Caco-2 (cell line): ENCODE measurements at places on chromosomes 5 and 9. TPM values are rescaled to one million over a fixed set of nuclear protein-coding genes. Genes with fewer than 3 reads are reported as not detected.

The RECK gene
- 1.1 and 1.8 TPM in 2 replicates for total RNA-seq

DNA sequence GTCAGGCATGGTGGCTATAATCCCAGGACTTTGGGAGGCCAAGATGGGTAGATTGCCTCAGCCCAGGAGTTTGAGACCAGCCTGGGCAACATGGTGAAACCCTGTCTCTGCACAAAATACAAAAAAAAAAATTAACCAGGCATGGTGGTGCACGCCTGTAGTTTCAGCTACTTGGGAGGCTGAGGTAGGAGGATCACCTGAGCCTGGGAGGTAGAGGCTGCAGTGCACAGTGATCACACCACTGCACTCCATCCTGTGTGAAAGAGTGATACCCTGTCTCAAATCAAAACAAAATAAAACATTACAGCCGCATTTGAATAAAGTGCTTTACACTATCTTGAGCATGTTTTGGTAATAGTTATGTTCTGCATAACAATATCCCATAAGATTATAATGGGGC is 74.0 kb downstream of the IQGAP2 start:
- H3K4me3 ChIP-seq, result no peak overlapping the region
- no peak for DNase-seq
- H3K27me3 ChIP-seq, result no peaks in the 10 kb centered on the region
- no peak overlapping the region for H3K27ac ChIP-seq
- peaks cover 83% of the 10 kb centered on the region for H3K4me1 ChIP-seq
- peaks cover 2% of the 10 kb centered on the region; the same call in 1 of the 2 replicates for H3K36me3 ChIP-seq

DNA sequence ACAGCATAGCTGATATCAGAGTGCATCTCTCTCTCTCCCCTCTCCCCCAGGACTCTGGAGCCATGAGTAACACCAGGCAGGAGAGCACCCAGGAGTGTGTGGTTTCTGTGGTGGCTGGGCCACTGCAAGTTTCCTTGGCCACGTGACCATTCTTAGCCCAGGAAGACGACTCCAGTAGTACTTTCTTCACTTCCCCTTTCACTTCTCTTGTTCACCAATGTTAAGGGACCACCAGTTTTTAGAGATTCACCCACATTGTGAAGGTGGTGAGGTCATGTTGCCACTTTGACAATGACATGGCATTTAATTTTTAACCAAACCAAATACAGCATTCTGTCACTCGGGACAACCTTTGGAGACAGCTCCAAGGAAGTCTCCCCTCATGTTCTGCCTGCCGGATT is 17.9 kb upstream of the DAPK1 start:
- no peak for DNase-seq
- H3K27ac ChIP-seq, result no peak overlapping the region
- H3K4me3 ChIP-seq, result no peak overlapping the region
- no peaks in the 10 kb centered on the region for H3K36me3 ChIP-seq
- H3K27me3 ChIP-seq, result no peaks in the 10 kb centered on the region

- no peaks in the 10 kb centered on the region for H3K36me3 ChIP-seq
- DNase-seq, result peak; percentile 76
- peaks cover 18% of the 10 kb centered on the region for H3K4me1 ChIP-seq
- H3K27ac ChIP-seq, result peak overlapping the region; percentile 75
Observed at GRCh38 chr9:129174724-129175514, 3.1 kb downstream of the IER5L start.
